ENCODE measurements at places on chromosomes 5 and 9. TPM values are rescaled to one million over a fixed set of nuclear protein-coding genes. Genes with fewer than 3 reads are reported as not detected.
A peak's percentile ranks its signal among the peaks of the same experiment; 100 is the strongest.

DNA sequence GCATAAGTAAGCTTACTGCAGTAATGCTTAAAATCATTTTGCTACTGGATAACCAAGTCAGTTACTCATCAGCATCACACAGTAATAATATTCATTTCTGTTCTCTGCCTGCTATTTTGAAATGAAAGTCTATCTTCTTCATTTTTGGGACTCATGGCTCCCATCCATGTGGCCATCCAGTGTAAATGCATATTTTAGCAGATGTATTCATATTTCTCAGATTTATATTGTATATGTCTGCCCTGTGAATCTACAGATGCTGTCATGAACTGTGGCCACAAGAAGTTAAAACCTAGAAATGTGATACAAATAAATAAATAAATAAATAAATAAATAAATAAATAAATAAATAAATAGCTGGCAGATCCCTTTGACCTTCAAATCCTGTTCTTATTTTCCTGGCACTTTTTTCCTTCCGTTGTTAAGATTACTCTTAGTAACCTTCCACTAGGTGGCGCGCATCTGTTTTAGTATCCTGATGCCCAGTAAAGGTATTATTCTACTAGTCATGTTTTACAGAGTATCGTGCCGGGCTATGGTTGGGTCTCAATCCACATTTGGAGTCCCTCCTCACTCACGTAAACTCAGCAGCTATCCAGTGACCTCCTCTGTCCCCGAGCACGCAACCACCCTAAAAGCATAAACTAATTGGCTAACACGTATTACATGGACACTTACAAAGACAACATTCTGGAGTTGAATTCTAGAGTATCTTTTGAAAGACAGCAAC is 79.2 kb upstream of the IL7R start:
- DNase-seq = peak; percentile 53

GRCh38 chr5:113615708-113616107 is 102.2 kb downstream of the YTHDC2 start:
- no peak for DNase-seq

GRCh38 chr9:101418518-101419430 is 16.8 kb downstream of the ALDOB start:
- DNase-seq = no peak

DNA sequence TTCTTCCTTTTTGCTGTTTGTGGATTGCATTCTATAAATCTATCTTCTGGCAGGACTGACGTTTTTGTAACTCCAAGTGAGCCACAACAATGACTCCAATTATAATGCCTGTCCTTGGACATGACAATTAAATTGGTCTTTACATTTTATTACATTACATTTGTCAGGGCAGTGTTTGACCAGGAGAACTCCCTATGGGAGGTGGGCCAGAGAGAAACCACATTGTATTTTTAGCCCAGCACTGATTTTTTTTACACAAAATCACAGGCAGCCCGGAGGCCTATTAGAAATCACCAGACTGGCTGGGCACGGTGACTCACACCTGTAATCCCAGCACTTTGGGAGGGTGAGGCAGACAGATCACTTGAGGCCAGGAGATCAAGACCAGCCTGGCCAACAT is 99.1 kb upstream of the SMC5 start:
- DNase-seq = no peak

GRCh38 chr5:59123595-59124561 is 541.0 kb downstream of the RAB3C start:
- peak; percentile 31 for DNase-seq

DNA sequence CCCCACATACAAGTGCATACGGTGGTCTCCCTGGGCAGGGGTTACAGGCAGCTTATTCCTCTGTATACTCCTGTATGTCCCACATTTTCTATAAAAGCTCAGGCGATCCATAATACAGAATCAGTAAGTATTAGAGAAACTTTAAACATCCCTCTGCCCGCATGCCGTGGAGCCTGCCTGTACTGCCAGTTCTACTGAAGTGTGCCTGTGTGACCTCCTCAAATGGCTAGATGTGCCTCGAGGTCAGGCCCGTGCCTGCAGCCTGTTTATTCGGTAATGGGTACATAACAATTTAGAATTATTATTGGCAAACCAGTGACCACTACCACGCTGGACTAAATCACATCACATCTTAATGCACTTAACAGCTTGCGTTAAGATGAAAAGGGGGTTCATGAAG is 190.8 kb downstream of the FANCC start:
- no peak for DNase-seq

GRCh38 chr5:157708866-157709265 is 22.4 kb upstream of the THG1L start:
- DNase-seq = no peak

DNA sequence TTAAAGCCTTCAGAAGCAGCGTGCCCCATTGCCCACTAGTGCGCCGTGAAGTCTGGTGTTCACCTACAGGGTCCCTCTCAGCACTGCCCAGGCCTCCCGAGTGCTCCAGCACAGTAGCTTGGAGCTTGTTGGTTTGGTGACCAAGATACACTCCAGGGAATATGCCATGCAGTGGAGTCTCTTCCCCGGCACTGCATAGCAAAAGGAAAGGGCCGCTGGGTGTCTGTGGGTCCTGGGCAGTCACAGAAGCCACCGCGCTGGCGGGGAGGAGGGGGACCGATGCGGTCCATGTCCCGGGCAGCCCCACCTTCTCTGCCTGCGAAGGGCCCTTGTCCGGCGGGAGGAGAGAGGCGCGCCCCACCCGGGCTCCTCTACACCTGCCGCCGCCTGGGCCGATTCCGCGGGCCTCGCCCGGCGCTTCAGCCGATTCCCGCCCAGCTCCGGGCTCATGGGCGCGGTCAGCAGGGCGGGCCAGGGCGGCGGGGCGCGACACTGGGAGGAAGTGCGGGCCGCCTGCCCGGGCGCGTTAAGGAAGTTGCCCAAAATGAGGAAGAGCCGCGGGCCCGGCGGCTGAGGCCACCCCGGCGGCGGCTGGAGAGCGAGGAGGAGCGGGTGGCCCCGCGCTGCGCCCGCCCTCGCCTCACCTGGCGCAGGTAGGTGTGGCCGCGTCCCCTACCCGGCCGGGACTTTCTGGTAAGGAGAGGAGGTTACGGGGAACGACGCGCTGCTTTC is at the start of gene SYK:
TSS of gene SYK (plus strand) at position 579 of the 732 bp plus-strand sequence. CDS start 42,080 bp downstream, outside the sequence.
- DNase-seq = no peak

- no peak for DNase-seq
These were observed 310.4 kb downstream of the SLF1 start for GRCh38 chr5:94928891-94929290.

DNA sequence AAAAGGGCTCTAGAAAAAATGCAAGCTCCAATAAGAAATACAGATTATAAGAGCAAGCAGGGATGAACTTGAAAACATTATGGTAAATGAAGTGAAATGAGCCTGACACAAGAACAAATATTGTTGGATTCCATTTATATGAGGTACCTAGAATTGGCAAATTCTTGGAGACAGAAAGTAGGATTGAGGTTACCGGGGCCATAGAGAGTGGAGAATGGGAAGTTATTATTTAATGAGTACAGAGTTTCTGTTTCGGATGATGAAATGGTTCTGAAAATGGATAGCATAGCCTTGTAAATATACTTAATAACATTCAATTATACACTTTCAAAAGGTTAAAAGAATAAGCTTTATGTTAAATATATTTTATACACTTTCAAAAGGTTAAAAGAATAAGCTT is 75.6 kb upstream of the SLC12A2 start:
- DNase-seq = no peak

DNA sequence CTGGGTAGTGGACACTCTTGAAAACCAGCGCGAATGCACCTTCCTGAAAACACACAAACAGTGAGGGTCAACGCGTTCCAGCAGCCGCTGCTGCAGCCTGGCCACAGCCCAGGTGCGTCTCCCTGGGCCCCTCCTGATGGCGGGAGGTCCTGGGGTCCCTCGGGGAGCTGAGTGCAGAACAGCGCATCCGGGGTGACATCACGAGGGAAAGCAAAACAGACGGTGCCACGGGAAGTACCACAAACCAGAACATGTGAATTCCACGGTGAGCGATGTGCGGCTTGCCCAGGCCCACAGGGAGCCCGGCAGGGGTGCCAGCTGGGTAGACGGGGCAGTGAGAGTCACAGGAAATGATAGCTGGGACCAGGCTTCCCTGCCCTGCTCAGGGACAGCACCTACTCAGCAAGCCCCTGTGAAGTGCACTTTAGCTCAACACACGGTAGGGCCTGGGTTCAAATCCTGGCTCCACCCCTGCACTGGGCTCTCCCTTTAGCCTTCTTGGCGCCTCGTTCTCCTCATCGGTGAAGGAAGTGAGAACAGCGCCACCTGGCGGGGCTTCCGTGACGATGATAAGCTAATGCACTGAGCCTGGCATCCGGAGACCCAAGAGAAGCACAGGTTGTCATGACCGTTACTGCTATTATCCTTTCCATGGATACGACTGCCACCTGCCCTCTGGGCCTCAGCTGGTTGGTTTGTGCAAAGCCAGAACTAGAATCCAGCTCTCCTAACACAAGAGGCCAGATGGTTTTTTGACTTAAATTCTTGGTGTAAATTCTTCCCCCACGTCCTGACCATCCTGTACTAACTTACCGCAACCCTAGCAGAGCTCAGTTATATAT is 24.6 kb downstream of the GFPT2 start:
- DNase-seq = peak; percentile 67

DNA sequence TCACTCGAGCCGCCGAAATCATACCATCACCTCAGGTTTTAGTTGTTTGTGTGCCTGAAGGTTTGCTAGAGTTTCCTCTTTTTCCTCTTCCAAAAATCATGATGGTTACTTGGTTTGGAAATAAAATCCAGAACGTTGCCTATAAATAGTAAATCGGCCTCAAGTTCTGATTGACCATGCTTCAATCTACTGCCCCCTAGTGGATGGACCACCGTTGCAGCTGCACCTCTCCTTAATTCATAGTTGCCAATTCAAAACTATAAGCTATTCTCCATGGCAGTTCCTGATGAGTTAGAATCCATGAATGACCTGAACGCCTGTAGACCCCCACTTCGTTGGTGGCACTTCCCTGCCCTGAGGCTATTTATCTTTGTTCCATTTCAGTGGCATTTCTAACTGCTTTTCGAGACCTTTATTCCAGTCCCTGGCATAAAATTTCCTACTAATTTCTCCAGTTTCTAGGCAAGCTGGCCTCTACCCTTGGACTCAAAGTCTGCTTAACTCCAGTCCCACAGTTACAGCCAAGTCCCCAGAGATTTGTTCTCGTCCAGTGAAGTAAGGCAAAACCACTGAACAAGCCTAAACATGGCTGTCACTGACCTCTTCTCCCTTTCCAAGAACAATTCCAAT is 422.6 kb downstream of the EFNA5 start:
- peak; percentile 1 for DNase-seq

GRCh38 chr9:114002271-114002985 is 75.7 kb downstream of the AMBP start:
- DNase-seq = no peak

DNA sequence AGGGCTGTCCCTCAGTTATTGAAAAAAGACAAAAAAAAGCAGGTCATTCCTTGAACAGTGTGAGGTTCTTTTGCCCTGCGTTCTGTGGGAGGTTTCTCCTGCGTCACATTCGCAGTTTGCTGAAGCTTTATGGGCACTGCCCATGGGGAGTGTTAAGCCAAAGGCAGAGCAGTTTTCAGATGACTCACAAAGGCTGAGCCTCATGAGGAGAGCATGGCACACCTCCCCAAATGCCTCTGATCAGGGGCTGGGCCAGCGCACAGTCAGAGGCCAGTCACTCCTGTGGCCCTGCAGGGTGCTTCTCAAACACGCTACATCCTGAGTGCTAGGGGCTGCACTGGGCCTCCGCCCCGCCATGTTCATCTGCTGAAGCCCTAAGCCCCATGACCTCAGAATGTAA is 38.4 kb downstream of the IRX1 start:
- DNase-seq = no peak

GRCh38 chr5:64939772-64940510 is 171.2 kb downstream of the CWC27 start:
- DNase-seq = no peak

DNA sequence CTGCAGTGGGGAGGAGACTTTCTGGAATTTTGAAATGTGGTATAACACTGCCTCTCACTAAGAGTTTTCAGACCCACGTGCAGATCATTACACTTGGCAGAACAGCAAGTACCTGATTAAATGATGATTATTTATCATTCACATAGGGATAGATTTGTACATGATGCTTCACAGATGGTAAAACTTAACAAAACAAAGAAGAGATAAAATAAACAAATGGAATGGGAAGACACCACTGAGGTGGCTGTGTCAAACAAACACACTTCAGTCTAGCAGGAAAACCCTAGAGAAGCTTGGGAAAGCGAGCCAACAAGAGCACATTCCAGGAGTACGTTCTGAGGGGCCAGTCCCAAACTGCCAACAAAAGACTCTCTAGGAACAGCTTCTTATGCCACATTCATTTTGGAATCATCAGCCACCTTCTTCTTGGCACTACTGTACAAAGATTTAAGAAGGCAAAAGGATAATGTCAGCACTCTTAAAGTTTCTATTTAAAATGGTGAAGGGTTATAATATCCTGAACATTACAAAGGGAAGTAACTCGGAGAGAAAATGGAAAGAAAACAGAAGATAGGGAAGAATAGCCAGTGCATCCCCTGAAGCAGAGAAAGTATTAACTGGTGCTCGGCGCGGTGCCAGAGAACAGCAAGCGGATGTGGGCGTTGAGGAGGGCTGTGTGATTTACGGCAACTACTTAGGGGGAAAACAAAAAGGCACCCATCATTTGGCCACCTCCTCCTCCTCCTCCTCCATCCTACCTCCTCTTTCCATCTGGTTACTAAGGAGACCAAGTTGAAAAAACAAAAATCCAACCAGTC is 1.6 kb downstream of the MED27 start:
- DNase-seq = no peak

DNA sequence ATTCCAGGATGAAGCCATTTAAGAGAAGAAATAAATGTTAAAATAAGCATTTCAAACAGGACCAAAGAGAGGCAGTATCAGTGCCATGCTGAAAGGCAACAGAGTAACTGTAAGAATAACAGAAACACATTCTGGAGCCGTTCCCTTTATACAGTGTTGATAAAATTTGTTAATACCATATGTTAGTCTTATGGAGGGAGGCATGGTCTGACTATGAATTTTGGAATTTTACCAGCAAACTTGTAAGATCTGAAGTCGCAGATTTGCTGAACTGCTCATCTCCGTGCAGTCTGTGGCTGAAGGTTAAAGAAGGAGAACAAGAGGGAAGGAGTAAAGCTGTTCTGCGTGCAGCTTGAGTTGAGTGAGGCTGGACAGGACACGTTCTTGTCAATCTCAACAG is 508.4 kb downstream of the NFIB start:
- DNase-seq = no peak

GRCh38 chr9:130498298-130498917 is 53.6 kb downstream of the ASS1 start:
- DNase-seq = no peak

SNX30 gene
- total RNA-seq = 2.1 TPM

MRRF gene
- total RNA-seq = 66.0 TPM

STK32A gene
- total RNA-seq = not detected

SH2D3C gene
- 30.0 TPM for total RNA-seq

OR1L1 gene
- not detected for total RNA-seq

OR1Q1 gene
- not detected for total RNA-seq

VCAN gene
- 0.05 TPM for total RNA-seq

PRDM9 gene
- total RNA-seq = not detected

SLC6A18 gene
- total RNA-seq = not detected

MEGF9 gene
- total RNA-seq = 5.4 TPM

TTLL11 gene
- 3.0 TPM for total RNA-seq

Data from activated T-helper 1 cell treated with anti-CD3 and anti-CD28 coated beads, Interleukin-12 subunit alpha, Interleukin-12 subunit beta, Interleukin-2, Interleukin-4 antibody, amounts not matched to agents 30 ng/mL and 10 ng/mL and 1 ng/mL, durations not matched to agents 14 hours and 24 hours and 36 hours (primary cell).